ENCODE measurements at places on chromosomes 11 and 22.

DNA sequence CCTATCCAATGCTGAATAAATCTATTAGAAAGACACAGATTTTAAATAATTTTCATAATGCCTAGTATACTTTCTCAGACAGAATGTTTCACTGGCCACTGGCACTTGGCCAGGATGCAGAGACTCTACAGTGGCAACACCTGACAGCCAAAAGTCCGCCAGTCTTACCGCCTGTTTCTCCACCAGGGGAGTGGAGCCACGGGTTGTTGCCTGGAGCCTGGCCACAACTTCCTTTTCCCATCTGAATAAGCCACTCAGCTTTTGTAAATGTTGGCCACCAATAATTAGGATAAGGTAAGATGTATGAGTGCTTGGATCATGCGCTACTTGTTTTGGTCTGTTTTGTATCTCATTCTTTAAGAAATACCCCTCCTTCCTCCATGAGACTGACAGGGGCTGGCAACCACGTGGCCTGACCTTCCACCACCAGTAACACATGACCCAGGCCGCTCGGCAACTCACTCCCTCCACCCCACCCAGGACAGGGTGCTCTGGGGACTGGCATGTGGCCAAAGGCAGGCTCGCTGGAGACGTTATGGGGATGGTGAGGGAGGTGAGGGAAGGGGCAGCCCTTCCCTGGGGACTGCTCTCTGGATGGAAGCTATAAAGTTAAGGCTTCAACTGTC is 93.0 kb upstream of the BID start:
- DNase-seq: no peak

DNA sequence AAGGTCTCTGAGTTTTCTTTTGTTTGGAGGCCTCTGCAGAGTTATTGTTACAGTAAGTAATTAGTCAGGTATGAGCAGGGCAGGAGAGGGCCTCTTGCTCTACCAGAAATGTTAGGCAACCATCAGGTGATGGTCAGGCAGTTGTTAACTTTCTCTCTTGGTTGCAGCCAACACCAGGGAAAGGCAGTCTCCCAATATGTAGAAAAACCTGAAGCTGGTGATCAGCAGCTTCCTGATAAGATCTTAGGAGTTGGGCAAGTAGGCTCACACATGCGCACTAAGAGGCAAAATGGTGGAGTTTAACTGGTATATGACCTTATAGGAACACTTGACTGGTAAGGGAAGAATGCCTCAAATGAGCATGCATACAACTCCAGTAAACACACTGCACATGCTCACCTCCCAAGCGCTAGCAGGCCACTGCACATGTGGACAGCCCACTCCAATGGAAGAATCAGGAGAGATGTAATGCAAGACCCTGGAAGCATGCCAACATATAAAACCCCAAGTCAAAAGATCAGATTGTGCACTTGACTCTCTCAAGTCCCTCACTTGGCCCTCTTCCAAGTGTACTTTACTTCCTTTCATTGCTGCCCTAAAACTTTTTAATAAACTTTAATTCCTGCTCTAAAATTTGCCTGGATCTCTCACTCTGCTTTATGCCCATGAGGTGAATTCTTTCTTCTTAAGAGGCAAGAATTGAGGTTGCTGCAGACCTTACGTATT is 23.7 kb upstream of the SLC35F2 start:
- no peak for DNase-seq

DNA sequence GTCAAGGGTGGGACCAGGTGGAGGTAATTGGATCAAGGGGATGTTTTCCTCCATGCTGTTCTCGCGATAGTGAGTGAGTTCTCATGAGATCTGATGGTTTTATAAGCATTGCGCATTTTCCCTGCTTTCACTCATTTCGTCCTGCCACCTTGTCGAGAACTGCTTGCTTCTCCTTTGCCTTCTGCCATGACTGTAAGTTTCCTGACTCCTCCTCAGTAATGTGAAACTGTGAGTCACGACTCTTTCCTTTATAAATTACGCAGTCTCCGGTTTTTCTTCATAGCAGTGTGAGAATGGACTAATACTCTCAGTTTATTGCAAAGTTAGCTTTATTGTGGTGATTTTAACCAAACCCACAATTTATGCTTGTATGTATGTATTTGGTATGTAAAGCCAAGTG is 878.5 kb upstream of the ANO3 start:
- no peak for DNase-seq

DNA sequence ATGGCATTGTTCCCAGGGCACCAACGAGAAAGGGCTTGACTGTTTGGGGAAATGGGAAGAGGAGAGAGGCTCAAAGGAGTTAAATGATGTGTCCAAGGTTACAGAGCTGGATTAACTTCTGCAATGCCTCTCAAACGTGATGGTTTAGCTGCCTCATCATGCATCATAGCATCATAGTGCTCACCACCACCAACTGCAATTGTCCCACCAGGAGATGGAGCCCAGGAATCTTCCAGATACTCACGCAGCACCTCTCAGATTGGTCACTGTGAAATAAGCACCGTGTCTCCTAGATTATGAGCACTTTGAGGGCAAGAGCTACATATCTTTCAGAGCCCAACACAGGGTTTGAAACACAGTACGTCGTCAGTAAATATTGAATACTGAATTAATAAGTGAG is 69.2 kb downstream of the PRSS23 start:
- no peak for DNase-seq

GRCh38 chr22:26479043-26479791 is 4.4 kb downstream of the HPS4 start:
- DNase-seq: no peak

DNA sequence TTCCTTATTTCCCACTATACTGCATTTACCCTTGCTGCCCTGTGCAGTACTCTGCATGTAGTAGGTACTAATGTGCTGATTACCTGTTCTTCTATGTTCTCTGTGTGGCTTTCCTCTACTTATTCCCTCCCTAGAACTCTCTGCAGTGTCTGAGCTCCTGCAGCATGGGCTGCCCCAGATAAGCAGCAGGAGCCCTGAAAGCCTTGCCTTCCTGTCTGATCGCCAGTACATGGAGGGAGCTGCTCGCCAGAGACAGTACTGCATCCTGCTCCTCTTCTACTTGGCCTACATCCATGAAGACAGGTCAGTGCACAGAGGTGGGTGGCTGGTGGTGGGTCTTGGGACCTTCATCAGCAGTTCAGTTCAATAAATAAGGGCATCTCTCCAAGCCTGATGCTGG is 42.2 kb upstream of the CCDC134 start:
- DNase-seq: no peak

DNA sequence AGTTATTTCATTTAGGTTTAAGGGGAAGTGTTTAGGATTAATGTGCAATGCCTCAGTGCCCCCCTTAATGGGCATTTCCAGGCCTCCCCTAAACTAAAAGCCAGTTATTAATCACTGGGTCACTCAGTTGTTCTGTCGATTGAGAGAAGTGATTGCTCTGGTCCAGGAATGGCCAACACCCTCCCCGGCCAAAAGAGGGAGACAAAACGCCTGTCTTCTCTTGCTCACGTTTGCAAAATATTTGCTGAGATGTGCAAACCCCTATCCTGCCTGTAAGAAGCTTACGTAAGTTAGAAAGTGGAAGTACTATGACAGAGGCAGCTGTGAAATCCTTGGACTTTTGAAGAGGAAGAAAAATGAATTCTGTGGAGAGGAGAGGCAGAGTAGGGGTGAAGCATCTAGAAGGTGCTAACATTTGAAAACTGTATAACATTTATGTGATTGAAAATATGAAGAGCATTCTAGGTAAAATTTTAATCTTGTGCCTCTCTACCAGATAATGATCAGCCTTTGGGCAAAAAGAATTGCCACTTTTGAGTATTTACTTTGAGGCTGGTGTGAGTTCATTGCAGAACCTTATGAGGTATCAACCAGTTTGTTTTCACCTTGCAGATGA is 37.7 kb downstream of the NTM start:
- DNase-seq: peak; percentile 3

DNA sequence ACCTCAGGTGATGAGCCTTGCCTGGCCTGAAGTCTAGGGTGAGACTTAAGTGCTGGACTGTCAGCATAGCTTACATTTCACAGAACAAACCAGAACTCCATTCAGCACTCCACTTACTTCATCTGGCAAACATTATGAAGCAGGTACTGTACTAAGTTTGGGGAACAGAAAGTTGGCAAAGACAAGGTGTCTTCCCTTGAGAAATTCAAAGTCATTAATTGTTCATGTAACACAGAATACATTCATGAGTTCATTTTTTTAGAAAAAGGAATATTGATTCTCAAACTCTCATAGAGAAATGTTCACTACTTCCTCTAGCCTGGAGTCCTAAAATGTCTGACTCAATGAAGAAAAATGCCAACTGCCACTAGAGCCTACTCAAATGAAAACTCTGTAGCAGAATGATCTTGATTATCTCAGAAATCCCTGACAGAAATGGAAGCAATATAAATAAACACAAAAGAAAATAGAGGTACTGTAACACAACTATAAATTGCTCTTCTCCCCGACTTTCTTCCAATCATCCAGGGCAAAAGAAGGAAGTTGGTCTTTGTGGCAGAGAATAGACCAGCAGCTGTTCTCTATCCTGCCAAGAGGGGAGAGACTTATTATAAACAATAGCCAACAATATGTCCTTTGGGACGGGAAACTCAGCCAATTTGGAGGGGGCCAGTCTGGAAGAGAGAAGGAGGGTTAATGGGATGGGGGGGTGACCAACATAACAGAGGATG is 129.2 kb upstream of the MTMR2 start:
- no peak for DNase-seq

GRCh38 chr11:60165951-60166350 is 16.9 kb downstream of the MS4A6A start:
- no peak for DNase-seq

DNA sequence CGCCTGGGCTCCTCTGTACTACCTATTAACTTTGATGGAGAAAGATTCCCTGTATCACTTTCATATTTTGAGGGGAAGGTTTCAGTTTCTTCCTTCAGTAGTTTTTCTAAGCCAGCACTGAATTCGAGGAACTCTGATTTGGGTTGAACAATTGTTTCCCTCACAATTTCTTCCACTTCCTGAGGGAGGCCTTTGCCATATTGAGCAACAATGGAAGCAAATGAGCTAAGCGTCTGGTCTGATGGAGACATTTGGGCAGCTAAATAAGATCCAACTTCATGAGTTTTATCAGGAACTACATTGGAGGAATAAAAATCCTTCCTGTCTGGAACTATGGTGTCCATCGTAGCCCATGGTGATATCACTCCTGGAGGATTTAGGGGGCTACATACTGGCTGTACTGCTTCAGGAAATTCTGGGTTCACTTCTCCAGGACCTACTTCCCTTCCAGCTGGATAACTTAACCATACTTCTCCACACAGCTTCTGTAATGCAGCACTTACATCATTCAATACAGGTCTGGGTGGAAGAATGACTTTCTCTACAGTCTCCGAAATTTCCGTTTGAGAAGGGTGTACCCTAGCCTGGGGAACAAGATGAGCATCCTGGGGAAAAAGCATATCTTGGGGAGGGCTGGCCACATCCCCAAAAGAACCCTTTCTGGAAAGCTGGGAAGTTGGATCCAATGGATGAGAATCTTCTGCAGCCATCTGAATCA is 38.9 kb upstream of the CCDC89 start:
- no peak for DNase-seq

- no peak for DNase-seq
Measured at GRCh38 chr11:44573333-44573732, 7.9 kb downstream of the CD82 start.

GRCh38 chr22:49548356-49549202 is 279.1 kb downstream of the BRD1 start:
- DNase-seq: no peak

GRCh38 chr11:61534025-61534932 is 25.7 kb downstream of the LRRC10B start:
- DNase-seq: no peak

GRCh38 chr11:131300439-131300717 is 70.0 kb upstream of the NTM start:
- DNase-seq: no peak

DNA sequence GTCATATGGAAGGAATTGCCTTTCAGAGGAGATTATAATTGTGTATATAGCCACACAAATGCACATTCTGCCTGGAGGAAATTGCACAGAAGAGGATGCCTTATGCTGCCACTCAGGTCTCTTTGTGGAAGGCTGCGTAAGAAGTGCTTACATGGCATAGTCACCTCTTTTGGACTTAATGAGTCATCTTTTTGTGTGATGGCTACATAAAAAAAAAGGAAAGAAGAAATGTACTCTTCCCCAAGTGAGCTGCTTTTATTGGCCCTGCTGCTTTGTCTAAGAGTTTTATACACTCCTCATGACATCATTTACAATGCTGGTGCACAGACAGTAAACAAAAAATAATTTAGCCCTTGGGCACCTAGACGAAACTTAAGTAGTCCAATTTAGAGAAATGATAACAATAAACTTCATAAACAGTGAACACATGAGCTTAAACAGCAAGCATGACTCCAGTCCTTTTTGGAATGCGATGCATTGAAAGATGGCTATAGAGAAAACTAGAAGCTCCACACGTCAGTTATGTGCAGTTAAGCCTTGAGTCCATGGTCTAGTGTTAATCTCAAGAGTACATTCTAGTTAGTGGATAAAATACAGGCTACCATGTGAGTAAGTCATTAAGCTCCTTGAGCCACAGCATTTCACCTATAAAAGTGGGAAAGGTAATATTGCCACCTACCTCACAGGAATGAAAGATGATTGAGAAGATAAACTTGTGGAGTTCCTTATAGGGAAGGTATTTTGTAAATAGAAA is 12.0 kb downstream of the CSTPP1 start:
- DNase-seq: no peak

DNA sequence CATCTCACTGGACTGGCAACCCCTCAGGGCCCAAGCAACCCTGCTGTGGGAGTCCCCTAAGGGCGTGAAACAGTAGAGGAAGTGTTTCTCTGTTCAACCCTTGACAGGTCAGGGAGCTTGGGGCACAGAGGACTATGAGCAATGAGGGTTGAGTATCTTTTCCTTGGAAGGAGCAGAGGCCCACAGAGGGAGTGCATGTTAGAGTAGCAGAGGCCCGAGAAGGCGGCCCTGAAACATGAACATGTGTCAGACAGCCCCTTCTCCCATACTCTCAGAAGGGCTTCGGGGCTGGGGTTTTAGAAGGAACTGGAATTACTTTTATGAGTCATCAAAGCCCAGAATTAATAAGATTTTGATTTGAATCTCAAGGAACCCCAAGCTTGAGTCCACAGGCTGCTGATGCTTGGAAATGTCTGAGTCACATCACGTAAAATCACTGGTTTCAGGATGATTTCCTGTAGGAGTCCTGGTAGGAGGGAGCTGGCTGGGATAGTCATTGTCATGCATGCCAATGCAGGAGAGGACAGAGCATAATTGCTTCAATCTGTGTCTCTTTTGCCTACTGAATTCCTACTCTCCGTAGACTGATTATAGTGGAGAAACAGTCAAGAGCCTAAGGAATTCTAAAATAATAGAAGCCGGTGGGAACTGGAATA is 22.6 kb downstream of the C11orf71 start:
- peak; percentile 46 for DNase-seq
